ENCODE measurements at places on chromosomes 7 and 10.

- peak; percentile 4 for DNase-seq
Observed at GRCh38 chr7:30596014-30596641, 1.4 kb downstream of the GARS1 start.

DNA sequence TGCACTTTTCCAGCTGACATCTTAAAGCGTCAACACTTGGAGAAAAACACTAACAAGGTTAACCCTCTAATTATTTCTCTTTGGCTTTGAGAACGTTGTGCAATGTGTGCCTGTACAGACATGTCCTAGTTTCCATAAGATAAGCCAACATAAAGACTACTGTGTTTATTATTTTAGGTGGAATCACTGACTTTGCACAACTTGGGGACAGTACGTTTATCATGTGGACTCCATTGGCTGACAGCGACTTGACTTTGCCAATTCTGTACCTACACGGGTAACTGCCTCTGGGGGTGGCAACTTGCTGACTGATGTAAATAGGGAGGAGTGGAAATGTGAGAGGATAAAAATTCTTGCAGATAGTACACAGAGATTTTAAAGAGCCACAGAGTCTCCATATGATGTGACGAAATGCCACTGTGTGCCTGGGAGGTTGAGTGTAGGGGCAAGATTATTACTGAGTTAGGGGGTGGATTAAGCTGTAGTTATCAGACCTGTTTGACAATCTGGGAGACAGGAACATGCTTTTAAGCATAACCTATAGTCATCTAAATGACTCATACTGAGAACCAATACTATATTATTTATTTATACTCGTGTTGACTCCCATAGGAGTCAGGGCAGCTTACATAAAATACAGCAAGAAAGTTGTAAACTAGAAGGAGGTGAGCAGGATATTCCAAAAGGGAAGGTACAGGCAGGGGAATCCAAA, 21.0 kb downstream of the SLC13A4 start:
- no peak for DNase-seq

DNA sequence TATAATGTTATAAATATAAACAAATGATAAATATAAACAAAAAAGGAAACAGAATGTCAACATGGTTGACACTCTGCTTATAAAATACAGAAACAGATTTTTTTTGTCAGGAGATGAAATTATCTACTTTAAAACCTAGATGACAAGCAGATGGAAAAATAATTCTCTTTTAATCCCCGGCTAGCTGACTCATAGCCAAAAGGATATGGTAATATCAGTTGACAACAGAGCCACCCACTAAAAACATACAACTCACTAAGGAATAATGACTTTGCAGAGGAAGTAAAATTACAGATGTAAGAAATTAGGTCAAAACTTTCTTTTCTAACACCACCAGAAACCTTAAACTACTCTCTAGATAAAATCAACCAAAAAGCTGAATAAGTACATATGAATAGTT, 131.1 kb upstream of the ABCB5 start:
- no peak for DNase-seq

GRCh38 chr7:64869912-64870562, 33.0 kb upstream of the ZNF273 start:
- no peak for DNase-seq

All from NCI-H1048 (cell line).